ENCODE measurements at places on chromosomes 7 and 10.
A peak's percentile ranks its signal among the peaks of the same experiment; 100 is the strongest.

GRCh38 chr7:120973849-120974248, 14.7 kb upstream of the CPED1 start:
- no peak for DNase-seq

- no peak for DNase-seq
Measured at GRCh38 chr7:112297681-112298080, 91.2 kb downstream of the ZNF277 start.

GRCh38 chr7:111499027-111499426, 63.3 kb downstream of the IMMP2L start:
- no peak for DNase-seq

DNA sequence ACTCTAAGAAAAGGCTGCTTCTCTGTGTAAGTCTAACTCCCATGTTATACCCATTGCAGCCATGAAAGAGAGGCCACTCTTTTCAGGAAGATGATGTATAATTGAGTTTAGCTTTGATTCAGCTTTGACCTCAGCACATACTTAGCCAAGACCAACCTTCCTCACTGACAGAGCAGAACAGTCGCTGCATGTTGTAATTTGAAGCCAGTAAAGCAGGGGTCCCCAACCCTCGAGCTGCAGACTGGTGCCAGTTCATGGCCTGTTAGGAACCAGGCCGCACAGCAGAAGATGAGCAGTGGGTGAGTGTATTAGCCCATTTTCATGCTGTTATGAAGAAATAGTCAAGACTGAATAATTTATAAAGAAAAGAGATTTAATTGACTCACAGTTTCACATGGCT, 223.9 kb downstream of the GPR158 start:
- no peak for DNase-seq

- DNase-seq = peak; percentile 30
Measured at GRCh38 chr7:97971120-97971989, 18.6 kb downstream of the OCM2 start.

DNA sequence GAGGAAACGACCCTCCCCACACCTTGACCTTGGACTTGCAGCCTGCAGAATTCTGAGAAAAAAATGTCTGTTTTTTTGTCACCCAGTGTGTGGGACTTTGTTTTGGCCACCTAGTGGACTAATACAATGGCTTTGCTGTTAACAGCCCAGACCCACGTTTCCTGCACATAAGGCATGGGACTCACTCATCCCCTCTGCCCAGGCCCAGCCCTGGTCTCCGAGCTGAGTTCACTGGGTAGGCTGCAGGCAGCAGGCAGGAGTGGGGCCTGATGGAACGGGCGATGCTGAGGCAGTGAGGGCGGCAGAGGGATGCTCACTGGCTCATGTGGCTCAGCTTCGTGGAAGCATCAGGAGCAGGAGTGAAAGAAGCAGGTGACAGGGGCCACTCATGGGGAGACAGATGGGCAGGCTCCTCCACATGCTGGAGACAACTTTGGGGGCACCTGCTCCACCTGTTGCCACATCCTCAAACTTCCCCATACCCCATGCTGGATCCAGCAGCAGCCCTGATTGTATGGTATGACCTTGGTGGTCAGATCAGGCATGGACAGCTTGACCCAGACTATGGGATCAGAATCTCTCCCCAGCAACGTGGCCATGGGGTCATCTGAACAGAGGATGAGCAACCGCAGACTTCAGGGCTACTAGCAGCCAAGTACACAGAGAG, 65.8 kb upstream of the ANTXRL start:
- no peak for DNase-seq

- DNase-seq = no peak
Measured at GRCh38 chr10:77524281-77524711, 113.3 kb downstream of the KCNMA1 start.

DNA sequence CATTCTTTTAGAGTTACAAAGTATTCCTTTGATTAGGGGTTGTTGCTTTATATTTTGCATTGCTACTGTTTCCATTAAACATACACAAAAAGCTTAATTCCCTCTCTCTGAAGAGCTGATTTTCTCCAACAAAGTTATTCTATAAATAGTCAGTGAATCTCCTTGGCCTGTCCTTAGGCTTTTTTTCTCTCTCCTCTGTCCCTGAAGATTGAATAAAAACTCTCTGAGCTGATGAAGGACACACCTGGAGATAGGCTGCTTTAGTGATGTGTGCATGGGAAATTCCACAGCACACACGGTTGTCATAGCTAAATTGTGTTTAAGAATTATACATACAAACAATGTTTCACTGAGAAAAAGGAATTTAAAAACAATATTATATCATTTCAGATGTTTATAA, 90.5 kb upstream of the TMEM106B start:
- no peak for DNase-seq

GRCh38 chr10:125976960-125977605, 80.7 kb downstream of the FANK1 start:
- no peak for DNase-seq

DNA sequence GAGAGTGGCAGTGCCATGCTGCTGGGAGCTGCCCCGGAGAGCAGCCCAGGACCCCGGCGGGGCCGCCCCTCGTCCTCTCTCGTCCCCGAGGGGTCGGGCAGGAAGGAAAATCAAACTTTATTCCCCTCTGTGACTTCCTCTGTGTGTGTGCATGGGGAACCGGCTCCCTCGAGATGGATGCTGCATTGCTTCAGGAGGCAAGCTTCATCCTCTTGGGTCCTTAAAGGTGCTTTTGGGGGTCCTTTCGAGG, 726 bp downstream of the MCU start:
- DNase-seq = no peak

DNA sequence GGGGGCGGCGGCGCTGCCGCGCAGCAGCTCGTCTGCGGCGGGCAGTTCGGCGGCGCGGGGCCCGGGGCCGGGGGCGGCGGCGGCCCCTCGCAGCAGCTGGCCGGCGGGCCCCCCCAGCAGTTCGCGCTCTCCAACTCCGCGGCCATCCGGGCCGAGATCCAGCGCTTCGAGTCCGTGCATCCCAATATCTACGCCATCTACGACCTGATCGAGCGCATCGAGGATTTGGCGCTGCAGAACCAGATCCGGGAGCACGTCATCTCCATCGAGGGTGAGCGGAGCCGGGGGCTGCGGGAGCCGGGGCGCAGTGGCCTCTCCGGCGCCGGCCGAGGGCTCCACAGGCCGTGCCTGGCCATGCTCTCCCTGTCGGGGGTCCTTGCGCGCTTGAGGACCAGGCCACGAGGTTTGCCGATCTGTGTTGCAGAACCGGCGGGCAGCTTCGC, 548 bp downstream of the AGAP3 start:
- no peak for DNase-seq

DNA sequence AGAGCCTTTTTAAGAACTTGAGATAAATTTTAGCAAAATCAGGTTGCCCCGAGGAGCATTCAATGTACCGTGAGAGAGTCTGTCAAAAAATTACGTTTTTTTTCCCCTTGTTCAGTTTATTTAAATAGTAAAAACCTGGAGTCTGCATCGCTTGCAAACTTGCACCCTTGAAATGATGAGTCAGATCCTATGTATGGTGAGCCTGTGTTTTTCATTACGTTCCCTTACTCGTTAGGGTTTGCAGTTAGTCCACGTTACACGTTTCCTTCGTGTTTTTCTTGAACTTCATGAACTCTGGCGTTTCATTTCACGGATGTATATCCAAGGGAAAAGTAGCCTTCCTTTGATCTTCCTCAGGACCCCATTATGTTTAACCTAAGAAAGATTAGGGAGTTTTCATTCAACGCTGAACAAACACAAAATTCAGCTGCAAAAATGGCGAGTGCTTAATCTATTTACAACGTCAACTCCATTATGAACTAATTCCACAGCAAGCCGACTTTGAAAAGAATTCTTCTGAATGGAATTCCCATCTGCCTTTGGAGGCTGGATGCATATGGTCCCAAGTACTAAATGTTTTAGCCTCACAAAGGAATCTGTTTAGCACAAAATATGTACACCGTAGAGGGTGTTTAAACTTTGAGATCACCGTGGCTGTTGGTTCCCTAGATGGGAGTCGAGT, 182.4 kb downstream of the MYOF start:
- no peak for DNase-seq

DNA sequence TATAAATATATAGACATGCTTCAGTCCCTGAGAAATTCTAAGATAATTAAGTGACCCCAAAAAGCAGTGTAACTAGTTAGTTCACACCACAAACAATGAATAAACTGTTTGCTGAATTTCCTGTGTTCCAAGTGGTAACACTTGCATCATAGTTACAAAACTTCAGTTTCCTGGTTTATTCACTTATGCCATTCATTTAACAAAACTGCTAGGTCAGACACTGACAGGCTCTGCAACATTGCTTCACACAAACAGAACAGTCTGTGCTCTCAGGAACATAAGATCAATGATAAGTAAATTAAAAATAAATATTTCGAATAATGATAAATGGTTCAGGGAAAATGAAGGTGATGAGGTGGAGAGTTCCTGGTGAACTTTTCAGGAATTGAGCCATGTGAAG, 133.3 kb upstream of the NAMPT start:
- DNase-seq = no peak

DNA sequence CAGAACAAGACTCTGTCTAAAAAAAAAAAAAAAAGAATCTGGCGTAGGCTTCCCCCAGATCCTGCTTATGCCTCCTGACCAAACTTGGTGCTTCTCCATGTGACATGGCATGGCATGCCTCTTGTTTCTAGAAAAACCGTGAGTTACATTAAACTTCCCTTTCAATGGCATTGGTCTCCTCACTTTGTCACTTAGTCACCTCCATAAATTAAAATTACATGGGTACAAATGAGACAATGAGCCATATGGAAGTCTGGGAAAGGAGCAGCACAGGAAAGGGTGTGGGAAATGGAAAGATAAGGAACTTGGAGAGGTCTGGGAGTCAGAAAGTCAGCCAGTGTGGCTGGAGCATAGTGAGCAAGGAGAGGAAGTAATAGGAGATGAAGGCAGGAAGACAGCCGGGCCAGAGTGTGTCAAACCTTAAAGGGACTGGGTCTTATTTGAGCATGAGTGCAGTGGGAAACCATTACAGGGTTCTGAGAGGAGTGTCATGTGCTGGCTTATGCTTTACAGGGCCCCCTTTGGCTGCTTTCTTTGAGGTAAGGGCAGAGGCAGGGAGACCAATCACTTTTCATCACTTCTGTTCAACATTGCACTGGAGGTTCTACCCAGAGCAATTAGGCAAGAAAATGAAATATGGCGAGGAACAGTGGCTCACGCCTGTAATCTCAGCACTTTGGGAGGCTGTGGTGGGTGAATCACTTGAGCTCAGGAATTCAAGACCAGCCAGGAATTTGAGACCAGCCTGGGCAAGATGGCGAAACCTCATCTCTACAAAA, 21.3 kb upstream of the ZMIZ2 start:
- no peak for DNase-seq

DNA sequence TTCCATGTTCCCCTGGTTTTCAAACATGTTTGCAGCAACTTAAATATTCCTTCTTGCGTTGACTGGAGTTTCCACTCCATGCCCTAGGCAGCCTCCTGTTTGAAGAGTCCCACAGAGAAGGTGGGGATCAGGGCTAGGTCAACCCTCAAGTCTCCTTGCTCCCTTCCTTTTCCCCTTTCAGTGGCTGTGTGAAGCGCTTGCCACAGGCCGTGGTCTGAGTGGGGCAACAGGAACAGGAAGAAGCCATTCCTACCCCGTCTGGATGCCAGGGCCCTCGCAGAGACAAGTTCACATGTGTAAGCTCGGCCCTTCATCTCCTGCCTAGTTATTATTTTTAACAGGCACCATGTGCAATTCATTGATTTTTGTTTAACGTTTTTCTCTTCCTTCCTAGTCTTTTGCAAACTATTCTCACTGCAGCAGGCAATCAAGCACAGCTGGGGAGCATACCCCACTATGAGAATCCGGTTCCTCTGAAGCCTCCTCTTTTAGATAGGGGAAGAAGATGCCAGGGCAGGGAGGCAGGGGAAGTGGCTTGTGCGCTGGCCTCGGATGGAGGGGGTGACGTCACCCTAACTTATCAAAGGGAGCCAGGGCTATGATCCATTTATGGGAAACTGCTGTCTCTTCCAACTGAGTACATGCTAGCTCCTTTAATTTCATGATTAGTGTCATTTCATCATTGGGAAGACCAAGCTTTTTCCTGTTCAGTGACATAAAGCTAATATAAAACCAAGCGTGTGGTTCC, 64.2 kb downstream of the PRLHR start:
- no peak for DNase-seq

GRCh38 chr10:5943536-5943935, 33.8 kb downstream of the IL15RA start:
- DNase-seq = no peak

DNA sequence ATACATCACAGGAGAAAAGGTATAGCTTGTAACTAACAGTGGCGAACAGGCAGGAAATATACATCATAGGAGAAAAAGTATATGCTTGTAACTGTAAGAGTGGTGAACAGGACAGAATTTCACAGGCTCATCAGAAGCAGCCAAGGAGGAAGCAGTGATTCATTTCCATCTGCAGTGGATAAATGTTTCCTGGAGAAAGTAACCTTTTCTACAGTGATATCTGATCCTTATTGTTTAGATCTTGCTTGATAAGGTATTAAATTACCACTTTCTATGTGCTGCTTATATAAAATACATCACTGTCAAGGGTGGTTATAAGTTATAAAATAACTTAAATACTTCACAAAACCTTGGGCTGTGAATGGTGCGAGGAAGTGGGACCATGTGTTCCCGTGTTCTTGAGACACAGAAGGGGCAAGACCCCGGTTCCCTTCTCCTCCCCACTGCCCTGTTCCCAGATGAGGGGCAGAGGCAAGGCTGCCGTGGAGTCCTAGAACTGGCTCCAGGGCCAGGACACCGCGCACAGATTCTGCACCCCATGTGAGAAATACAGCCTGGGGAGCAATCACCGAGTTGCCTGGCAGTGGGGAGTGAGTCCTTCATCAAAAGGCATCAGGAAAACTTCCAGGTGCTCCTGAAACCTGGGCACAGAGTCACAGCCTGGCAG, 135.2 kb downstream of the DIP2C start:
- no peak for DNase-seq

DNA sequence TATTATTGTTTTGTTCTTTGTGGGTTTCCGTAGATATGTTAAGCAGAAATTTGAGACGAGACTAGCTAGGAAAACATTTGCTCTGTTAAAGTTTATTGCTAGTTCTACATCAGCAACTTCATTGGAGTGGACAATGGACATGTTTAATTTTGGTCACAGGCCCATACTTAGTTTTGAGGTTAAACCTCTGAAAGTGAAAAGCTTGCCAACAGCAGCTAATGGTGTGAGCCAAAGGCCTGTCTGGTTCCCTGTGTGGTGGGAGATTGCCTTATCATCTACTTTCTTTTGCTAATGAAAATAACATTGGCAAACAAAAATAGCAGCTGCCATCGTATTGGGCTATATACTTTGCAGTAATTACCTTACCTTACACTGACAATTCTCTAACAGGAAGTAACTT, 388.4 kb upstream of the FZD8 start:
- no peak for DNase-seq

GRCh38 chr10:119222966-119223386, 15.6 kb downstream of the GRK5 start:
- no peak for DNase-seq

GRCh38 chr10:66843396-66843795, 82.4 kb upstream of the LRRTM3 start:
- DNase-seq = no peak

- no peak for DNase-seq
Measured at GRCh38 chr10:43961523-43962345, 313.1 kb upstream of the ZNF32 start.
